Mesenteric fat pad (tissue), 1 donor: ENCODE measurements at places on chromosomes 16 and 17. TPM values are rescaled to one million over a fixed set of nuclear protein-coding genes. Genes with fewer than 3 reads are reported as not detected.

GRCh38 chr16:15620611-15621195, 22.3 kb downstream of the MARF1 start:
- DNase-seq = no peak

The TP53TG3D gene
- not detected for total RNA-seq

The LRRC46 gene
- not detected for total RNA-seq

- no peak for DNase-seq
Observed at GRCh38 chr16:717450-718245, 2.7 kb downstream of the METRN start.

The TMEM220 gene
- 20.8 TPM for total RNA-seq

The ARL5C gene
- not detected for total RNA-seq

DNA sequence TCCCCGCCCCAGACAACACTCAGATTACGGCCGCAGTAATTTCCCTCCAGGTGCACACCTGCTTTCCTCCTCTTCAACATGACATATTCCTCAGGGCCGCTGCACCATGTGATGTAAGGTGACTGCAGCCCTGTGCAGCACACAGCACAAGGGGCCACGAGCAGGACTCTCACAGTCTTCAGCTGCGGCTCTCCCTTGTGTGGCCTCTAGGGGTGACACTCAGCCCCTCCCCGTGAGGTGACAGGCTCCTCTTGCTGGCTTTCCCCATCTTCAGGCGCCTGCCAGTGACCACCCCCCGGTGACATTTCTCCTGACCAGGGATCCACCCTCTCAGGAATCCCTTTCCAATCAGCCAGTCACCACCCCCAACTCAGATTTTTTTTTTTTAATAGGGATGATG, 31.3 kb upstream of the ABCC3 start:
- no peak for DNase-seq

DNA sequence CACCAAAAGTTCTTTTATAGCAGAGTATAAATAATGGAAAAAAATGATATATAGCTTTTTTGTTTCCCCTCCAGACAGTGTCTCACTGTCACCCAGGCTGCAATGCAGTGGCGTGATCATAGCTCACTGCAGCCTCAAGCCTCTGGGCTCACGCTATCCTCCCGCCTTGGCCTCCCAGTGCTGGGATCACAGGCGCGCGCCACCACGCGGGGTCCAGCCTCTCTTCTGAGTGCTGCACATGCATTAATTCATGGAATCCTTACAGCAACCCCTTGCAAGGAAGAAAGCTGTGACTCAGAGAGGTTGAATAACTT, 18.0 kb upstream of the ZNF629 start:
- DNase-seq = no peak

DNA sequence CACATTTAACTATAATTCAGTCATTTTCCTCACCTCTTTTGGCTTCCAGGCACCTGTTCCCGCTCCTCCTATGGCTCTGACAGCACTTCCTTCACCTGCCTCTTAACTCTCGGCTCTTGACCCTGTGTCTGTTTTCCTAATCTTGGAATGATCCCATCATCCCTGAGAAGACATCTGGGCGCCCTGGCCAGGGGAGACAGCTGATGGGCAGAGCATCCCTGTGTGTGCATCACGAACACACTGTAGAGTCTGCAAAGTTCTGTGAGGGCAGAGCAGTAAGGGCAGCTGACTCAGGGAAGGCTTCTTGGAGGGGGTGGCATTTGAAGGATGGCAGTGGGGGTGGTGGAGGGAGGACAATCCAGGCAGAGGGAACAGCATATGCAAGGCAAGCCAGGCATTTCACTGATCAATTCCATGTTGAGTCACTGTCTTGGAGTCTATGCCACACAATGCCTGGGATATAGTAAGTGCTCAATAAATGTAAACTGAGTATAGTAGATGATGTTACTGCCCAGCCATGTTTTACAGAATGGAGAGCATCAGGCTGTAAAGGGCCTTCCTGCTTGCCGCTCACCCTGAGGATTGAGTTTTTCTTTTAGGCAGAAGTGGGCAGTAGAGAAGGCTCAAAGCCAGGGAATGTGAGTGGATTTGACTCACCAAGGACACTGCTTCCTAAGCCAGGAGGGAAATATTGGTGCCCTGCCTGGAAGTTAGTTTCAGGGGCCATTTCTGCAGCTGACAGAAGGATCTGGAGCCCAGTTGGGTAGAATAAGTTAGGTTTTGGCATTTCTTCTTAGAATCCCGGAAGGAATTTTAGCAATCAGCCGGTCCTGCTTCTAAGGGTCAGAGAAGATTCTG, 5.8 kb upstream of the RAB11FIP4 start:
- DNase-seq = no peak
